CD8-positive, alpha-beta memory T cell (primary cell): ENCODE measurements at places on chromosomes 1 and 21.

- H3K4me3 ChIP-seq = no peak overlapping the region
- H3K36me3 ChIP-seq = no peaks in the 10 kb centered on the region
- DNase-seq = no peak
- H3K27me3 ChIP-seq = no peaks in the 10 kb centered on the region
- H3K4me1 ChIP-seq = peaks cover 16% of the 10 kb centered on the region
Observed at GRCh38 chr1:181140398-181140797, 51.9 kb downstream of the IER5 start.

DNA sequence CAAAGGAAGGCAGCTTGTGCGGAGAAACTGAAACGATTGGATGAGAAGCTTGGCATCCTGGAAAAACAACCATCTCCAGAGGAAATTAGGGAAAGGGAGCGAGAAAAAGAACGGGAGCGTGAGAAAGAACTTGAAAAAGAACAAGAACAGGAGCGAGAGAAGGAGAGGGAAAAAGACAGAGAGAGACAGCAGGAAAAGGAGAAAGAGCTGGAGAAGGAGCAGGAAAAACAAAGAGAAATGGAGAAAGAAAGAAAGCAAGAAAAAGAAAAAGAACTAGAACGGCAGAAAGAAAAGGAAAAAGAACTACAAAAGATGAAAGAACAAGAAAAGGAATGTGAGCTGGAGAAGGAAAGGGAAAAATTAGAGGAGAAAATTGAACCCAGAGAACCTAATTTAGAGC is 47.2 kb downstream of the PRRC2C start:
- no peak for DNase-seq
- H3K27ac ChIP-seq = no peak overlapping the region
- peaks cover 57% of the 10 kb centered on the region for H3K36me3 ChIP-seq
- H3K27me3 ChIP-seq = no peaks in the 10 kb centered on the region
- H3K4me1 ChIP-seq = no peaks in the 10 kb centered on the region
- no peak overlapping the region for H3K4me3 ChIP-seq

DNA sequence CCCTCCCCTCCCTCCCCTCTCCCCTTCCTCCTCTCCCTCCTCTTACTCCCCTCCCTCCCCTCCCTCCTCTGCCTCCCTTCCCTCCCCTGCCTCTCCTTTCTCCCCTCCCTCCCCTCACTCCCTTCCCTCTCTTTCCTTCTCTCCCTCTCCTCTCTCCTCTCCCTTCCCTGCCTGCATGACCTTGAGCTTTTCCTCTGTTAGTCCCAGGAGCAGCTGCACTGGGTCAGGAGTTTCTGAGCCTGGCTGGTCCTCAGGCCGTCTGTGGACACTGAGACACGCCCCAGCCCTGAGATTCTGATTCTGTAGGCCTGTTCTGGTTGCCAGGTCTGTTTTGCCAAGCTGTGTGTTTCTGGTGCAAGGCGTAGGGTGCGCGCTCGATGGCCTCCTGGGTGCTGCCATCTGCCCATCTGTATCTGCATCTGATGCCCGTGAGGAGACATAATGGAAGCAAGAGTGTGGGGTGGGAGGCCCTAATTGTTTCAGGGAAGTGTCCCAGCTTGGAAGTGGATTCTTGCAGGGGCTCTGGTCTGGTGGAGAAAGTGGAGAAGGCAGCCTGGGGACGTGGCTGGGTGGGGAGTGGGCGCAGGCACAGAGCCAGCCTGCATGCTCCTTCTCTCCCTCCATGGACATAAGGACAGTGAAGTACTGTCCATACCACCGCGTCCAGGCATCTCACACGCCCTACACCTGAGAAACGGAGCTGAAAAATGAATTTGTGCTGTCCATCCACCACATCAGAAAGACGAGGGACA is 97.2 kb downstream of the WDR4 start:
- no peak overlapping the region for H3K27ac ChIP-seq
- H3K27me3 ChIP-seq = no peaks in the 10 kb centered on the region
- H3K4me3 ChIP-seq = no peak overlapping the region
- H3K36me3 ChIP-seq = no peaks in the 10 kb centered on the region
- peaks cover 43% of the 10 kb centered on the region for H3K4me1 ChIP-seq

GRCh38 chr1:69777971-69778370 is 210.2 kb downstream of the LRRC7 start:
- no peak overlapping the region for H3K27ac ChIP-seq
- H3K36me3 ChIP-seq = no peaks in the 10 kb centered on the region
- H3K4me1 ChIP-seq = no peaks in the 10 kb centered on the region
- DNase-seq = no peak
- no peak overlapping the region for H3K4me3 ChIP-seq
